IMR-90 (cell line): ENCODE measurements at places on chromosomes 11 and 22.

GRCh38 chr22:31344578-31345330 is 1.4 kb downstream of the PATZ1 start:
- DNase-seq, result peak; percentile 57

DNA sequence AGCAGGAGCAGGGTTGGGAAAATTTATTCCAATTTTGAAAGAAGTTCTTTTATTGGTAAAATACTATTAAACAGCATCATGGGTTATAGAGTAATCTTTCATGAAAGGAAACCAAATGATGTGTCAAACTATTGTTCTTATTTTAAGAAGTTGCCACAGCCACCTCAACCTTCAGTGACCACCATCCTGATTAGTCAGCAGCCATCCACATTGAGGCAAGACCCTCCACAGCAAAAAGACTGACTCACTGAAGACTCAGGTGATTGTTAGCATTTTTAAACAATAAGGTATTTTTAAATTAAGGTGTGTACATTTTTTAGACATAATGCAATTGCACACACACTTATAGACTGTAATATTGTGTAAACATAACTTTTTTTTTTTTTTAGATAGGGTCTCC is 3.7 kb upstream of the HEPHL1 start:
- DNase-seq, result peak; percentile 29

DNA sequence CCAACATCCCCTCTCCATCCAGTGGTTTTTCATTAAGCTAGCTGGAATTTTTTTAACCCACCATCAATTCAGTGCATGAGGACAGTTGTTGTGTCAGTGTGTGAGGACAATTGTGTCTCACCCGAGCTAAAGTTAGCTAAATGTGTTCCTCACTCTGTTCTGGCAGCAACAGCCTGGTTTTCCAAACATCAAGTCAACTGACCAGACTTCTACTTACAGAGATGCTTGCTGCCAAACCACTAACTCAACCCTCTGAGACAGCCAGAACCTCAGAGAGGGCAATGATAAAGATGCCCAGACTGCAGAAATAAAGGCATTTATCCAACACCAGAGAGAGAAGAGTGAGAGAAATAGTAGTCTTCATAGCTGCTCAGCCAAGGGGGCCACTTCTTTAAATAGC is 6.7 kb downstream of the PAMR1 start:
- DNase-seq, result no peak

DNA sequence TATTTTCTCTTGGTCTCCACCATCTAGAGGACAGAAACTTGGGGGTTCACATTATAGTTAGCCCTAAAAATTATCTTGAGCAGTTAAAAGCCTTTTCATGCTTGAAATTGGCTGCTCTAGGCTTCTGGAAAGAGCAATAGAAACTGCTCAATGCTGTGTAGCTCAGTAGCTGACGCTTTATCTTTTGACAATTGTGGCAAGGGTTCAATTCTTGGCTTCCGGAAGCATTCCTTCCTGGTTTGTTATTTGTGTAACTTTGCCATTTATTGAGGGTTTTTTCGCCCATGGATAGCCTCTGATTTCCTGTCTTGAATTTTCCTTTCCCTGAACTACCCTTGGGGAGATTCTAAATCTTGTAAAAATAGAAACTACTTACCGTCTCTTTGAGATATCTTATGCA is 10.3 kb upstream of the OR56A1 start:
- DNase-seq, result no peak

DNA sequence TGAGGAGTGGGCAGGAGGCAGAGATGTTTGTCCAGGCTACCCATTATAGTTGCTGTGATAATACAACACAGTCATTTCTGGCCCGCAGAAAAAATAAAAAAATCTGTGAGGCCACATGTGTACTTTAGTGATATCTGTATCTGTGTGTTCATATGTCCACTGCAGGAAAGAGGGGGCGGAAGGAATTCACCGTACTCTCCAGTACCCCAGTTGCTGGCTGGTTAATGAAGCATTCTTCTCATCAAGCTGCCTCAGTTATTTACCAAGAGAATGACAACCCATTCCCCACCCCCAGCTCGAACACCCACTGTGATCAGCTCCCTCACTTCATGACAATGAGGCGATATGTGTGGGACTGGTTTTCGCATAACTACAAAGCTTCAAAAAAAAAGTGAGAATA is 309.3 kb downstream of the SOX6 start:
- no peak for DNase-seq

DNA sequence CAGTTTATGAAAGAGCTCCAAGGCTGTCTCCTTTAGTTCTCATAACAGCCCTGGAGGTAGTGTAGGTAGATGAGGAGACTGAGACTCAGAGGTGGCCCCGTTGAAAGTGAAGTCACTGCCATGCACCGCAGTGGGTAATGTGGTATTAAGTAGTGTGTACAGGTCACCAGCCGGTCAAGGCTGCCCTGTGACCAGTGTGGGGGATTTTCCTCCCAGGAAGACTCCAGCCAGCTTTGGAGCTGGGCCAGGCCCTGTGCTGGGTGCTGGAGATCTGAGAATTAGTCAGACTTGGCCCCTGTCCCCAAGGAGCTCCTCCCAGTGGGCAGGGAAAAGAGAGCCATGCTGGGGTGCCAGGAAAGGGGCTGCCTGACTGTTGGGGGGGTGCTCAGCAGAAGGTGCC is 5.3 kb downstream of the OMP start:
- DNase-seq, result peak; percentile 95

DNA sequence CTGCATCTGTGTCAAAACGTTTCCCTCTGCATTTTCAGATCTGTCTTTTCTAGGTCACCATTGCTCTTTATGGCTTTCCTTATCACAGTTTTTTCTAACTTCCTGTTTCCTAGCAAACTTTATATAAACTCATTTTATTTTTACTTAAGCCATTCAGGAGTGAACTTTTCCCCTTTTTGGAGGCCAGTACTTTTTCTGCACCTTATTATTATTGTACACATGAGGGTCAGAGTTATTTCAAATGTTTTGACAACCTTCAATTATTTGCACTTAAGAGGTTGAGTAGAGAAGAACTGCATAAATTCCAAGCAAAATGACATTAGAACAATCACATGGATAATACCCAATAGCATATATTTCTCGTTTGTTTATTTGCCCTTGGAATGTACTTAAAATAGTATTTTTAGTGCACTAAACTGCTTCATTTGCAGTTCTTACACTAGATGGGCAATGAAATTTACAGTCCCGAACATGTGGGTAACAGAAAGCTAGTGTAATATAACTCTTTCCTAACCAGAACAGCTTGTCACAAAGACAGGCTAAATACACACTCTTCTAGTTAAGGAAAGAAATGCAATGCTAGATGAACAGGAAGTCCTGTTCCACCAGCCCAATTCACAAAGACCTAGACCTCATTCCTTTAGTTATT is 79.5 kb downstream of the UBASH3B start:
- DNase-seq, result no peak

- DNase-seq, result no peak
Measured at GRCh38 chr11:57363131-57364080, 17.5 kb downstream of the PRG3 start.

GRCh38 chr11:69427906-69428880 is 53.3 kb upstream of the LINC01488 start:
- no peak for DNase-seq

GRCh38 chr22:22576244-22576988 is 17.4 kb upstream of the PRAME start:
- peak; percentile 24 for DNase-seq

GRCh38 chr11:95674657-95675358 is 114.8 kb downstream of the FAM76B start:
- no peak for DNase-seq

- DNase-seq, result no peak
Measured at GRCh38 chr11:84345597-84345996, 1059.4 kb upstream of the CCDC90B start.

- DNase-seq, result no peak
Measured at GRCh38 chr11:7849018-7849417, 52.3 kb upstream of the OR5P2 start.

GRCh38 chr11:61659413-61660196 is 20.6 kb upstream of the DAGLA start:
- DNase-seq, result no peak

- no peak for DNase-seq
Measured at GRCh38 chr11:35911616-35912165, 32.2 kb upstream of the LDLRAD3 start.

DNA sequence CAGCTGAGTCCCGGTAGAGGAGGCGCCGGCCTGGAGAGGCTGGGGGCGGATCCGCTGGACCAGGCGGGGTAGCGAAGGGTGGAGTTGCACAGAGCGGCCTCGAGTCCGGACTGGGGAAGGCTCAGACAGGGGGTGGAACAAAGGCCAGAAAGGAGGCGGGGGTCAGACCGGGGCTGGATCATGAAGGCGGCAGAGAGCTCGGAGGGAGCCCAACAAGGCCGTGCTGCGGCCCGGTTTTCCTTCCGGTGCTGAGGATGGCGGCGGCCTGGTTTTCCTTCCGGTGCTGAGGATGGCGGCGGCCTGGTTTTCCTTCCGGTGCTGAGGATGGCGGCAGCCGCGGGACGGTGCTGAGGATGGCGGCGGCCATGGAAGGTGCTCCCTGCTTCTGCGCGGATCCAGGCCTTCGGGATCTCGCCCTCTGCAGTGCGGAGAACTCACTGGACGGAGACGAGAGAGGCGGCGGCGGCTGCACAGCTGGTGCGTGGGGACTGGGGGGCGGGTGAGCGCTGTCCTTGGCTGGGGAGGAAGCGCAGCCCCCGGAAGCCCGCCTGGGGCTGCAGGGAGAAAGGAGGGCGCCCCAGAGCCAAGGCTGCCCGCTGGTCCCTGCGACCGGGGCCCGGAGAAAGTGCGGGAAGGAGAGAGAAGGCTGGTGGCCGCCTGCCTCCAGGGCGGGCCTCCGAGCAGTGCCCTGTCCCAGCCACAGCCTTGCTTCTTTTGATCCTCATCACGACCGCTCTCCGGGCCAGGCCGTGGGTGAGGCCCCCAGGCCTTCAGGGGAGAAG is 350.4 kb upstream of the B3GAT1 start:
- DNase-seq, result peak; percentile 4

DNA sequence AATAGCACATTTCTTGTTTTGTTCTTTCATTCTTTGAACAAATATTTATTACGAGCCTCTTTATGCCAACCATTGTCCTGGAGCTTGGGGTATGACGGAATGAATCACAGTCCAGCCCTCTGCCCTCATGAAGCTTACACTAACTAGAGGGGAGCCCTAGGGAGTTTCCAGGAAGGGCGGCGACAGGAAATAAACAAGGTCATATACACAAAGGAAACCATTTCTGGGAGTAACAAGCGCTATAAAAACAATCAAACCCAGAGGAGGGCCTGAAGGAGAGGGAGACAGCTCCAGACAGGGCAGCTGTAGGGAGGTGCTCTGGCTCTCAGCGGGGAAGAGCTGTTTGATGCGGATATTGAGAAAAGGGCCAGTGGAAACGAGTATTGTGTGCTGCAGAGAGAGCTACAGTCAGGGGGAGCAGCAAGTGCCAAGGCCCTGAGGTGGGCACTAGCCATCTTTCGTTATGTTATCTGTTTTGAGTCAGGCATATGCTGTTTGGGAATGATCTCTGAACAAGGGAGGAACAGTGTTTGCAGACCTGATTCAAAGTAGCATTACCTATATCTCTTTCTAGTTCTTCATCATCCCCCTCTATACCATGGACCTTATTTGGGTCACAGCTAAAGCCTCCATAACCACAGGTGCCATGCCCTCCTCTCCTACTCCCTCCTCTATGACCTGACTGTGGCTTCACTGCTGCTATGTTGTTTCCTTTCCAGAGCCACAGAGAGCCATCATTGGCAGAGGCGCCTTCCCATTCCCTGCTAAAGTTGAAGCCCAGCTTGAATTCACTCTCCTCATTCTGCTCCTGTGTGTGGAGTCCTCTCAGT is 15.3 kb upstream of the ZBTB16 start:
- no peak for DNase-seq
